ENCODE measurements at places on chromosomes 12 and 14. TPM values are rescaled to one million over a fixed set of nuclear protein-coding genes. Genes with fewer than 3 reads are reported as not detected.

DNA sequence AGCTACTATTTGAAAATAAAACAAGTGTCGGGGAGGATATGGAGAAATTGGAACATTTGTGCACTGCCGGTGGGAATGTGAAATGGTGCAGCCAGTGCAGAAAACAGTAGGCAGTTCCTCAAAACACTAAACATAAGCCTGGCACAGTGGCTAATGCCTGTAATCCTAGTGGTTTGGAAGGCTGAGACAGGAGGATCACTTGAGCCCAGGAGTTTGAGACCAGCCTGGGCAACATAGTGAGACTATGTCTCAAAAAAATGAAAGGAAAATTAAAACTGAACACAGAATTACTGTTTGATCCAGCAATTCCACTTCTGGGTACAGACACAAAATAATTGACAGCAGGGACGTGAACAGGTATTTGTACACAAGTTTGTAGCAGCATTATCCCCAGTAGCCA is 12.6 kb downstream of the SIVA1 start:
- H3K27me3 ChIP-seq, result no peaks in the 10 kb centered on the region
- peaks cover 13% of the 10 kb centered on the region for H3K36me3 ChIP-seq
- no peak overlapping the region for H3K27ac ChIP-seq
- H3K4me3 ChIP-seq, result no peak overlapping the region

DNA sequence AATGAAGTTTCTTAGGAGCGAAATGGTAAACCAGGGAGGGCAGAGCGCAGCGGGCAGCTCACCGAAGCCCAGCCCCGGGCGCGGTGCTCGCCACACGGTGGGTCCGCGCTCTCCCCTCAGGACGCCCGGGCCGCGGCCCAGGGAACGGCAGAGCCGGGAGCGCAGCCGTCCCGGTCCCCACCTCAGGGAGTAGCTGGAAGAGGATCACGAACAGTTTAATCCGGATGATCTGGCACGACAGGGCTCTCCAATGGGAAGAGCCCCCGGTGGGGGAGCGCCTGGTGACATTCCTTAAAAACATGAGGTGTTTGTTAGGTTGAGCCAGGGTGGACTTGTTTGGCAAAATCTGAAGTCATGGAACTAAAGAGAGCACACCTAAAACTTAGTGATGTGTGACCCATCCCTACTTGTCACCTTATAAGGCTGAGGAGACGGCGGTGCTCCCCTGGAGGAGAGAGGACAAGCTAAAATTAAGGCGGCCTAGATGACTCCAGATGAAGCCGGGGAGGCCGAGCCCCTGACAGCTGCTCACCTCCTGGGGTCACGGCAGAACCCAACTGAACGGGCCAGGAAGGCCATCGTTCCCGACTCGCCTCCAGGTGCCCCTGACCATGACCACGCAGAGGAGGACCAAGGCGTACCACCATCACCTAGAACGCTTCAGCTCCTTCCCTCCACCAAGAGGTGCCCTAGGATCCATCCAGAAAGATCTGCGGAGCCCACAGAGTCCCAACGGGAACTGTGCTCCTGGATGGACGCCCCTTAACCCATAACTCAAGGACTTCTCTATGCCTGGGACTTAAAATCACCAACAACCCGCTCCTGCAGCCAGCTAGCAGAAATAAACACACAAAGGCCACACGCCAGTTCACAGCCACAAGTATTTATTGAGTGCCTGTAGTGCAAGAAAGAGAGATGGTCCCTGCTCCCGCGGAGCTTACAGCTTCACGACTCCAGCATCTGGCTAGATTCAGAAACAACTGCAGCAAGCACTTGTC is 866 bp upstream of the PITPNM2 start:
- DNase-seq, result no peak
- no peaks in the 10 kb centered on the region for H3K36me3 ChIP-seq
- H3K27me3 ChIP-seq, result peaks cover 8% of the 10 kb centered on the region
- H3K4me3 ChIP-seq, result peak overlapping the region; percentile 53
- peaks cover 38% of the 10 kb centered on the region for H3K4me1 ChIP-seq

- H3K4me3 ChIP-seq, result no peak overlapping the region
- H3K36me3 ChIP-seq, result no peaks in the 10 kb centered on the region
- H3K27ac ChIP-seq, result no peak overlapping the region
- no peaks in the 10 kb centered on the region for H3K27me3 ChIP-seq
- DNase-seq, result no peak
These were observed 759.7 kb downstream of the GALC start for GRCh38 chr14:87233266-87233665.

DNA sequence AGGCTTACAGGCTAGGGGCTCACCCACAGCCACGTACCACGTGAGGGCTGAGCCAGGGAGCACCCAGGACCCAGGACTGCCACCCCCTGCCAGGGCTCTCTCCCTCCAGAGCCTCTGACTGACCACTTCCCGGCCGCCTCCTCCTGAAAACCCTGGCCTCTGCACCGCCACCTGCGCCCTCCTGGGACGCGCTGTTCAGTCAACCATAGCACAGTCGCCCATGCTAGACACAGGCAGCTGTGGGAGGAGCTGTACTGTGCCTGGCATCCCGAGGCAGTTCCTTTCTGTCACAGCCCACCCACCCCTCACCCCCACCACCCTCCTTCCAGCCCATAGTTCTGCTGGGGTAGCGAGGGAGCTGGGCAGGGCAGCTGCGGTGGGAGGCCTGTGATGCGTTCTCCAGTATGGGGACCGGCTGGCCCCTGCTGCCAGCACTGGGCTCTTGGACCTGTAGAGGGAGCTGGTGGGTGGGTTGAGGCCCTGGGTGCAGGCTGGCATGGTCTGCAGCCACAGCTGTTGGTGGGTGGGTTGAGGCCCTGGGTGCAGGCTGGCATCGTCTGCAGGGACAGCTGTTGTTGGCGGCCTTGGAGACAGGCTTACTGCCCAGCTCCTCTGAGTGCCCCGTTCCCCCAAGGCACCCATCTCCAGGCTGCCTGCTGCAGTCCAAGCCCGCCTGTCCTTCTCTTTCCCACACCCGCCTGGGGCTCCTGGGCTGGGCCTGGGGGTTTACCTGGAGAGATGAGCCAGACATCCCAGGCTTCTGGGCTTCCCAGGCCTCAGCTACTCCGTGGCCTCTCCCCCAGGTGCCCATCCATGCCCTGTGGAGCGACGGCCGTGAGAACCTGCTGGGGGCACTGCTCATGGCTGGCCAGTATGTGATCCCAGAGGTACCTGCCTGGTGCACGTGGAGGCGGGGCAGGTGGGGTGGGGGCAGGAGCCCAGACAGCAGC is 11.5 kb downstream of the ASPG start:
- no peaks in the 10 kb centered on the region for H3K36me3 ChIP-seq
- H3K27me3 ChIP-seq, result peaks cover 19% of the 10 kb centered on the region
- peaks cover 9% of the 10 kb centered on the region for H3K4me1 ChIP-seq
- no peak overlapping the region for H3K27ac ChIP-seq
- DNase-seq, result peak; percentile 72

DNA sequence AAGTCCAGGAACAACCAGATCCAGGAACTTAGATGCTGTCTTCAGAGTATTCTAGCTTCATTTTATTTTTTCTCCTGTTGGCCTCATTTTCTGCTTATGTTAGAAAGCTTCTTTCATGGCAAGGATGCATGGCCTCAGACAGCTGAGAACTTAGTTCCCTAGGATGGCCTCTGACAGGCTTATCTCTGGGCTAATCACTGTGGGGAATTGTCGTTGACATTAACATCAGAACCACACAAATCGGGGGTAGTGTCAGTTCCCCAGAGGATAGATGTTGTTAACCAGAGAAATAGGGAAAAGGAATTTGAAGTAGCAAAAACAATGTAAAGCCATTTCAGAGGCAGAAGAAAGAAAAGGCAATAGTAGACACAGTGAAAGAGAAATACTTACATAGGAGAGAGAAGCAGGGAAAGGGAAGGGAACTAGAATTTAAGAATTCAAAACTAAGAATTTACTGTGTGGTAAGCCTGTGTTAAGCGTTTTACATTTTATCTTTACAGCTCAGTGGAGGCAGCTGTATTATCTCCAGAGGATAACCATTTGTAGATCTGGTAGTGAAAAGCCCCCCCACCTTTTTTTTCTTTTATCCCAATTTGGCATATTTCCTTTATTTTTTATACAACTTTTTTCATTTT is 21.8 kb downstream of the FUT8 start:
- DNase-seq, result no peak
- H3K4me1 ChIP-seq, result peaks cover 32% of the 10 kb centered on the region
- no peaks in the 10 kb centered on the region for H3K27me3 ChIP-seq
- no peaks in the 10 kb centered on the region for H3K36me3 ChIP-seq
- H3K27ac ChIP-seq, result no peak overlapping the region

Gene ETFBKMT
- 3.8 TPM for total RNA-seq

Gene ASCL1
- not detected for total RNA-seq

- H3K4me3 ChIP-seq, result no peak overlapping the region
- DNase-seq, result no peak
- no peaks in the 10 kb centered on the region for H3K4me1 ChIP-seq
- no peaks in the 10 kb centered on the region for H3K27me3 ChIP-seq
These were observed 285.9 kb downstream of the PDZRN4 start for GRCh38 chr12:41474001-41474400.

GRCh38 chr12:51527966-51528365 is 63.1 kb upstream of the SCN8A start:
- H3K4me3 ChIP-seq, result no peak overlapping the region
- no peak overlapping the region for H3K27ac ChIP-seq
- no peak for DNase-seq
- peaks cover 9% of the 10 kb centered on the region for H3K4me1 ChIP-seq
- H3K27me3 ChIP-seq, result no peaks in the 10 kb centered on the region

DNA sequence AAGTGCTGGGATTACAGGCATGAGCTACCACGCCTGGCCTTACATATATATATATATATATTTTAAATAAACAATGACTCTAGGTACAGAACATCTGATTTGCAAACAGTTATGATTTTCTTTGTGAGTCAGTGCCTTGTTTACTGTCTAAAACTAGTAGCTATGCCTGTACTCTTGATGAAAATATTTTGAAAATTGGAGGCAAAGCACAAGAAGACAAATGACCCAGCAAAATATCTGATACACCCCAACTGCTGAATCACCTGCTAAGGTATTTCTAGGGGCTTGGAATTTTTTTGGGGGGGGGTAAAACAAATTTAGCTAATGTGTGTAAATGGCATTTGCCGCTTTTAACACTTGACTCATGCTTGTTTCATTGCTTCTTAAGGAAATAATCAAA is 69.3 kb downstream of the SYT10 start:
- no peak overlapping the region for H3K27ac ChIP-seq
- no peak overlapping the region for H3K4me3 ChIP-seq
- H3K27me3 ChIP-seq, result no peaks in the 10 kb centered on the region
- no peak for DNase-seq
- no peaks in the 10 kb centered on the region for H3K36me3 ChIP-seq
- no peaks in the 10 kb centered on the region for H3K4me1 ChIP-seq

DNA sequence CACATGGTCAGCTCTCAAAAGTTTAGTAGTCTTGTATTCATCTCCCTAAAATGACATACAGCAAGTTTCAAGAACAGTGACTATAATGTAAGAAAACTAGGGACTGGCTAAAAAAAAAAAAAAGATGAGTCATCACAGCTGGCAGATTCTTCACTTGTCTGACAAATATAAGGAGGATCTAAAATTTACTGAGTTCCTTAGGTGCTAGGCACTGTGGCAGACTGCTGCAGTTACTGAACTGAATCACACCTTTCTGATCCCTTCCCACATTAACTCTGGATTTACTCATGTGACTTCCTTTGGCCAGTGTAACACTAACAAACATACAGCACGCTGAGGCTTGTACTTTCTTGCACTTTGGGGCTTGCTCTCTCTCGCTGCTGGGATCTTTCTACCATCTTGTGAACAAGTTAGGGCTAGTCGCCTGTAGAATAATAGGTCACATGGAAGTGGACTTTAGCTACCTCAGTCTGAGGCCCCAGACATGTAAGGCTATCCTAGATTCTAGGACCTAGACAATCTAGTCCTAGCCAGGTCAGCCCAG is 32.1 kb downstream of the BAZ1A start:
- H3K27me3 ChIP-seq, result no peaks in the 10 kb centered on the region
- peaks cover 33% of the 10 kb centered on the region for H3K4me1 ChIP-seq
- DNase-seq, result no peak
- H3K36me3 ChIP-seq, result peaks cover 46% of the 10 kb centered on the region
- H3K4me3 ChIP-seq, result no peak overlapping the region

DNA sequence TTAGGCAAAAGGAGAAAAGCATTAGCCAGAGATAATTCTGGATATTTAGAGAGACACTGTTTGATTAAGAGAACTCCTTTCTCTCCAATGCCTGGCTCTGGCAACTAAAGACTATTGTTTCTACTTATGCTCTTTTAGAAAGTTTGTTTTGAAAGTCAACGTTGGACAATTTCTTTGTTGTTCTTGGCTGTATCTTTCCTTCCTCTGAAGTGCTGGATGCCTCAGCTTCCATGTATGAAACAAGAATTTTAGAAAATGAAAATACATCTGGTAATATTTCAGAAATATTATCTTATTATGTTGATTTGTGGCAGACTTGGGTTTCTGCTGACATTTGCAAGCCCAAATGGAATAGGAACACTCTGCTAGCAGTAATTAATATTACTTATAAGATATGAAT is 382.6 kb downstream of the SNAPC1 start:
- H3K4me3 ChIP-seq, result no peak overlapping the region
- peaks cover 9% of the 10 kb centered on the region for H3K27me3 ChIP-seq
- no peak overlapping the region for H3K27ac ChIP-seq
- no peaks in the 10 kb centered on the region for H3K4me1 ChIP-seq
- no peak for DNase-seq

GRCh38 chr14:67335781-67336180 is 23.8 kb downstream of the ATP6V1D start:
- DNase-seq, result no peak
- no peak overlapping the region for H3K27ac ChIP-seq
- H3K4me1 ChIP-seq, result no peaks in the 10 kb centered on the region
- peaks cover 61% of the 10 kb centered on the region for H3K36me3 ChIP-seq

Gene ABCD2
- 2.7 TPM for total RNA-seq

DNA sequence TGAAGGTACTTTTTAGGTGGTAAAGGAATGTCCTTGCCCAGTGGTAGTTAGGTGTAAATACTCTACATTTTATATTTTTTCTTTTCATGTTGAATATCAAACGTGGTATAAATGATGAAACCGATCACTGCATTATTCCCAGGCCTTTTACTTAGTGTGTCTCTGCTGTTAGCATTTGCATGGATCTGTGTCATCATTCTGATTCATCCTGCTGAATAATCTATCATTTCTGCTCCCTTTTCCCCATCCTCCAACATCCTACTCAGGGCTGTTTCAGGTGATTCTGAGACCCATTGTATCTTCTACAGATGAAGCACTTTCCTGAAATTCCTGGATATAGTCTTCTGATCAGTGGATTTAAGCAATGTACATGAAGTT is 61.0 kb upstream of the PTHLH start:
- H3K4me1 ChIP-seq, result no peaks in the 10 kb centered on the region
- H3K4me3 ChIP-seq, result no peak overlapping the region
- H3K36me3 ChIP-seq, result no peaks in the 10 kb centered on the region
- H3K27ac ChIP-seq, result no peak overlapping the region

- H3K27ac ChIP-seq, result no peak overlapping the region
- DNase-seq, result no peak
- no peak overlapping the region for H3K4me3 ChIP-seq
- no peaks in the 10 kb centered on the region for H3K4me1 ChIP-seq
- H3K27me3 ChIP-seq, result no peaks in the 10 kb centered on the region
These were observed 381.8 kb downstream of the BTG1 start for GRCh38 chr12:91763654-91764370.

GRCh38 chr14:96804895-96805294 is 7.7 kb downstream of the VRK1 start:
- peak overlapping the region; percentile 16 for H3K27ac ChIP-seq
- DNase-seq, result no peak
- H3K4me1 ChIP-seq, result peaks cover 68% of the 10 kb centered on the region
- no peak overlapping the region for H3K4me3 ChIP-seq
- no peaks in the 10 kb centered on the region for H3K27me3 ChIP-seq

Gene PITPNM2
- 23.7 TPM for total RNA-seq

All from spleen (tissue), 13 donors.